Ecto neural progenitor cell (in vitro differentiated cells): ENCODE measurements at places on chromosomes 11 and 22.

- no peak for DNase-seq
Observed at GRCh38 chr11:20369826-20370225, 6.3 kb downstream of the HTATIP2 start.

DNA sequence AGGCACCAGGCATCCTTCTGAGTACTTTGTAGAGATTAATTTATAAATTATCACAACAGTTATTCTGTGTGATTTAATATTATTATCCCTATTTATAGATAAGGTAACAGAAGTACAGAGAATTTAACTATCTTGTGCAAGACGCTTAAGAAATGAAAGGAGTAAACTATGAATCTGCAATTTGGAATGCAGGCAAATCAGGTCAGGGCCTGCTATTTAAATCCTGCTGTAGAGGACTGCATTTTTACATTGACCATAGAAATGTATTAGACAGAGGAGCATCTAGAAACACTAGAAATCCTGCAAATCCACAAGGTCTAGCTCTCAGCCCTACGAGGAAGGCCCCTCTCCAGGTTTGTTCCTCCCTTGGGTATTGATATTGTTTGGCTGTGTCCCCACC is 336.2 kb downstream of the ETS1 start:
- DNase-seq, result no peak

GRCh38 chr22:27197618-27198017 is 540.2 kb downstream of the MIAT start:
- DNase-seq, result no peak

GRCh38 chr11:91921974-91922373 is 302.6 kb upstream of the FAT3 start:
- no peak for DNase-seq

DNA sequence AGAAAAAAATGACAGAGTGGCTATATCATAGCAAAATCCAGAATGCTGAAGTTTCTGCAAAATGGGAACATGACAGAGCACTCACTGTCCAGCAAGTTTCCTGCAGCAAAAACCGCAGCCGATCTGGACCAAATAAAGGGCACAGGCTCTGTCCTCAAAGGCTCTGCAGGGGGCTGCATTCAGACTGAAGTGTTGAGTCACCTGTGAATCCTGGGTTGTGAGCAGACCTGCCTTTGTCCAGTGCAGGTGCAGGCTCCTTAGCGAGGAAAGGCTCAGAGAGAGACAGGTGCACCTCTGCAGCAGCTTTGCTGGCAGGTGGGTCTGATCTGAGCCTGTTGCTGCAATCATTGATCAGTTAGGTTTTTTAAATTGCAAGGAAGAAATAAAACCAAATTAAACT is 29.3 kb upstream of the NFAM1 start:
- no peak for DNase-seq

GRCh38 chr11:114827736-114828135 is 149.4 kb downstream of the NXPE2 start:
- no peak for DNase-seq

GRCh38 chr11:2758751-2759150 is 59.0 kb upstream of the KCNQ1OT1 start:
- no peak for DNase-seq

DNA sequence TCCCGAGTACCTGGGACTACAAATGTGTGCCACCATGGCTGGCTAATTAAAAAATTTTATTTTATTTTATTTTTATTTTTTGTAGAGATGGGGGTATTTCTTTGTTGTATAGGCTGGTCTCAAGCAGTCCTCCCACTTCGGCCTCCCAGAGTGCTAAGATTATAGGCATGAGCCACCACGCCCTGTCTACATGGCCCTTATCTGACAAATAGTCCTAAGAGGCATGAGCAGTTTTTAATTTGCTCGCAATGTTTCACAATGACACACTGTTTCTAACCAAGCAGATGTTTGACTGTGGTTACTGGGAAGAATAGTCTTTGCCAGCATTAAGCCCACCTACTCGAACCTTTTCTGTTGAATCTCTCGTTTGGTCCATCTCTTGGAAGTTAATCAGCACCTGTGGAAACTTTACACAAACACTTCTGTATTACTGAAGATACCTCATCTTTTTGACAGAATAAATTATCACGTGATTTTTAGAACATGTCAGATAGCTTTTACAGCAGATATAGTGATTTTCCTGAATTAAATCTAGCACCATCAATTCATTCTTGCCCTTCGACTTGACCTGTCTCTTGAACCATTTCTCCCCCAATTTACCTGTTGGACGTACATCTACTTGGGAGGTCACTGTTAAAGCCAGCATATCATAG is 71.4 kb downstream of the MTMR3 start:
- no peak for DNase-seq

DNA sequence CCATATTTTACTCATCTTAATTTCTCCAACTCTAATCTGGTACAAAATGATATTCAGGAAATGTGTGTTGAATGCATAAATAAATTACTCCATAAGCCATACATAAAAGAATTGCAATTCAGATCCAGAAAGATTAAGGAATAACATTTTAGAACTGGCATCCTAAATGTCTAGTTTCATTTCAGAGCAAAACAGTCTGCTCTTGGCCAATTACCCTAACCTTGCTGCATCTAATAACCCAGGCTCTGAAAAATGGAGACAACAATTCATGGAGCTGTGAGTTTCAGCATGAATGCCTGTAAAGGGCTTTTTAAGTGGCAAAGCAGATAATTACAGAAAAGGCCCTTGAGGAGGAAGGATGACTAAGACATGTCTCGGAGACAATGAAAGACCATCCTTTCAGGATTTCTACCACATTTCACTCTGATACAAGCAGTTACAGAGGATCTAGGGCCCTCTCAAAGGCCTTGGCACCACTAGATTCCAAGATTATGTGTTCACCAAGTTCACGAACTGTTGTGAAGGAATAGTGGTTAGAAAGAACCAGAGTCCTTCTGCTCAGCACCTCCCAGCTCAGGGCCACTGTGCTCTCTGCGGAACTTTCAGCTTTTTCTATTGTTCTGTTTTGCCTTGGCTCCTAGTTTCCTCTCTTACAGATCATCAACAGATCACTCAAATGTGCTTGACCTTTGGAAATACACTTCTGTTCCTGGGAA is 157.6 kb upstream of the BLID start:
- DNase-seq, result no peak
